ENCODE measurements at places on chromosomes 1 and 21.

GRCh38 chr1:180239145-180240096 lies 9.4 kb downstream of the LHX4 start:
- no peak for DNase-seq

GRCh38 chr1:107843989-107844388 lies 121.0 kb downstream of the VAV3 start:
- DNase-seq, result no peak

GRCh38 chr1:34828611-34829010 lies 30.9 kb downstream of the SMIM12 start:
- no peak for DNase-seq

GRCh38 chr1:25042331-25043227 lies 112.5 kb upstream of the RUNX3 start:
- no peak for DNase-seq

DNA sequence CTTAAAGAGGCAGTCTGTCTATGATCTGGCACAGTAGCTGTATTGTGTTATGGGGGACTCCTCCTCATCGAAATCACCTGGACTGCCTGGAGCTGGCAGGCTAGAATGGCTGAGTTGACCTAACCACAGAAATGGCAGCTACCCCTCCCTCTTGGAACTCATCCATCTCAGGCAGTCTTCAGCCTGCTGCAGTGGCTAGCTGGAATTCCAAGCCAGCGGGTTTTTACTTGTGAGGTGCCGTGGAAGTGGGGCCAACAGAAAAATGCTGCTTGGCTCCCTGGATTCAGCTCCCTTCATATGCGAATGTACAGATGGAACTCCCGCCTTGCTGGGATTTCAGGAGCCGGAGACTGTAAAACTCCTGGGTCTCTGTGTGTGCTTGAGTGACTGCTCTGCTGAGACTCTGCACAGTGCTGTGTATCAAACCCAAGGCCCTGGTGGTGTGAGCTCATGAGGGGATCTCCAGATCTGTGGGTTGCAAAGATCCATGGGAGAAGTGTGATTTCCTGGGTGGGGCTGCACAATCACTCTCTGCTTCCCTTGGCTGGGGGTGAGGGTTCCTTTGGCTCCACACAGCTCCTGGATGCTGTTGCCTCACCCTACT lies 316.9 kb downstream of the CTH start:
- DNase-seq, result no peak

- DNase-seq, result peak; percentile 25
These were observed 7.9 kb downstream of the CSTB start for GRCh38 chr21:43767984-43768867.

- DNase-seq, result no peak
These were observed 8.5 kb upstream of the CPT2 start for GRCh38 chr1:53188099-53188498.

DNA sequence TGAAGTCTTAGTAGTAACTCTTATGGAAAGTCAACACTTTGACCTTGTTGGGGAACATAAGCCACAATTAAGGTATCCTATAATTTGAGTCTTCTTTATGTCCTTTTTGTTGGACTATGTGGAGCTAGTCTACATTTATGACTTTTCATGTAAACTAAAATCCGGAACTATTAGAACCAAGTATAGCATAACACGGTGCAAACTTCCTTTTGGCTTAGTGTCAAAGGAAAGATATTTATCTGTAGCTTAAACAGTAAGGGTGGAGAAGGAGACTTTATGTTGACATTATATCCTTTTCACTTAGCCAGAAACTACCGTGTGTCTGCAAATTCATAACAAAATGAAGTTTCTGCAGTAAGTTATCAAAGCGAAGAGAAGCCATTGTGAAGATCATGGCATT lies 7.3 kb downstream of the UAP1 start:
- no peak for DNase-seq

GRCh38 chr1:12114340-12114683 lies 51.2 kb downstream of the TNFRSF8 start:
- no peak for DNase-seq

DNA sequence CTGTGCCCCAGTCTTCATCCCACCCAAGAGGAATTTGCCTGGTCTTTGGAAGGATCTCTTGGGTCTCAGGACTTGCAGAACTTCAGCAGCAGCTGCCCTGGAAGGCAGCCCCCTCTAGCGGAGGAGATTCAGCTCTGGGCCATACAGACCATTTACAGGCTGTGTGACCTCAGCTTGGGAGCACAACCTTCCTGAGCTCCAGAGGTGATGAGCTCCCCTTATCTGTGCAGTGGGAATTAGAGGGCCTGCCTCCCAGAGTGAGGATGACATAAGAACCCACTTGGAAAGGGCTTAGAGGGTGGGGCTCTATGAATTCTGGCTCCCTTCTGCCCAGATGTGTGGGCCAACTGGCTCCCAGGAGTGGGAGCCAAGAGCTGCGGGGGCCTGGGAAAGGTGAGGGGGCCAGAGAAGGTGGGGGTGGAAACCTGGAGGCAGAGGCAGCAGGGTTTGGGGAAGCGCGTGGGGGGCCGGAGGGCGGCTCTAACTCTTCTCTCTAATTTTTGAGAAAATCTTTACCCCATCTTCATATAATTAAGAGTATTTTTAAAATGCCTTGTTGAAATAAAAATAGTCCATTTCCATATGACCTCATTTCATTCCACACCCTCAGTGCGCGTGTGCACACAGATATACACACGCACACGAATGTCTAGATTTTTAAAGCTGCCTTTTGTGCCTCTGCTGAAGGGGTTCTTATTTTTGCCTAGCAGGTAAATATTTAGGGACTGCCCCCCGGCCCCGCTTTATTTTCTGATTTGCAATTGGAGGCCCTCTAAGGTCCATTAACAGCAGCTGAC lies 21.5 kb downstream of the EPHB2 start:
- no peak for DNase-seq

GRCh38 chr1:174786760-174787159 lies 213.0 kb upstream of the CACYBP start:
- no peak for DNase-seq

- DNase-seq, result no peak
These were observed 73.8 kb downstream of the UMODL1 start for GRCh38 chr21:42144679-42145568.

DNA sequence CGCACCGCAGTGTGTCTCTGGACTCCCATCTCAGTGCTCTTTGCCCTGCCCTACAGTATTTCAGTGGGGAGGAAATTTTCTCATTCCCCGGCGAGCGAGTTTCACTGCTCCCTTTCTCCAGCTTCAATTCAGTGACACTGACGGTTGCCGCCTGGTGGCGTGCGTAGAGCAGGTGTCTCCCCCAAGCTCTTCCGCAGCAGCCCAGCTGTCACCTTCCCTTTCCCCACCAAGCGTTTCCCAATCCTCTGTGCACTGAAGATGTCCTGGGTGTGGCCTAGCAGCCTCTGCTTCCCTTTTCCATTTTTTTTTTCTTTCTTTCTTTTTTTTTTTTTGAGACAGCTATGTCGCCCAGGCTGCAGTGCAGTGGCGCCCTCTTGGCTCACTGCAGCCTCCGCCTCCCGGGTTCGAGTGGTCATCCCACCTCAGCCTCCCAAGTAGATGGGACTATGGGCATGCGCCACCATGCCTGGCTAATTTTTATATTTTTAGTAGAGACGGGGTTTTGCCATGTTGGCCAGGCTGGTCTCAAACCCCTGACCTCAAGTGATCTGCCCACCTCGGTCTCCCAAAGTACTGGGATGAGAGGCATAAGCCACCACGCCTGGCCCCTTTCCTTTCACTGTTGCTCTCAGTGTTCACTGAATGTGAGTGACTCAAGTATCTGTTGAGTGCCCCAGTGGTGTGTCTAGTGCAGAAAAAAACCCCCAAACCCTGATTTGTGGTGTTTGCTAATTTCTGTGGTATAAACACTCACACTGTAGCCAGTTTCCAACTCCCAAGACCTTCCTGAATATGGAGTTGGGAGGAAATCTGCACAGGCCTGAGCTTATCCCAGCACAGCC lies 30.1 kb downstream of the TNFRSF1B start:
- no peak for DNase-seq

- DNase-seq, result no peak
These were observed 183.9 kb downstream of the TOMM20 start for GRCh38 chr1:234944439-234945344.

- DNase-seq, result no peak
These were observed 38.1 kb downstream of the TMED5 start for GRCh38 chr1:93142161-93142560.

- DNase-seq, result no peak
These were observed at the start of gene TFAP2E for GRCh38 chr1:35573198-35574124. TFAP2E (plus strand) TSS chr1:35573314; CDS start chr1:35573578, 264 bp downstream.

DNA sequence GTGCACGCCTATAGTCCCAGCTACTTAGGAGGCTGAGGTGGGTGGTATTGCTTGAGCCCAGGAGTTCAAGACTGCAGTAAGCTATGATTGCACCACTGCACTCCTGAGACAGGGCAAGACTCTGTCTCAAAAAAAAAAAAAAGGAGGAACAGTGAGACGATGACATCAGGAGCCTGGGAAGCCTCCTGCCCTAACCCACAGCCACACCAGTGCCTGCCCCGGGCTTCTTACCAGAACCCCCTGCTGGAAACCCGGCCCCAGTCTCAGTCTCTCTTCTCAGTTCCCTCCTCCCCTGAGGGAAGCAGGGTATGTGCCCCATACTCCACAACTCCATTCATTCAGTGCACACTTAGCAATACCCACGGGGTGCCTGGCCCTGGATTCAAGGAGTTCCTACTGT lies 9.1 kb downstream of the COL8A2 start:
- no peak for DNase-seq

DNA sequence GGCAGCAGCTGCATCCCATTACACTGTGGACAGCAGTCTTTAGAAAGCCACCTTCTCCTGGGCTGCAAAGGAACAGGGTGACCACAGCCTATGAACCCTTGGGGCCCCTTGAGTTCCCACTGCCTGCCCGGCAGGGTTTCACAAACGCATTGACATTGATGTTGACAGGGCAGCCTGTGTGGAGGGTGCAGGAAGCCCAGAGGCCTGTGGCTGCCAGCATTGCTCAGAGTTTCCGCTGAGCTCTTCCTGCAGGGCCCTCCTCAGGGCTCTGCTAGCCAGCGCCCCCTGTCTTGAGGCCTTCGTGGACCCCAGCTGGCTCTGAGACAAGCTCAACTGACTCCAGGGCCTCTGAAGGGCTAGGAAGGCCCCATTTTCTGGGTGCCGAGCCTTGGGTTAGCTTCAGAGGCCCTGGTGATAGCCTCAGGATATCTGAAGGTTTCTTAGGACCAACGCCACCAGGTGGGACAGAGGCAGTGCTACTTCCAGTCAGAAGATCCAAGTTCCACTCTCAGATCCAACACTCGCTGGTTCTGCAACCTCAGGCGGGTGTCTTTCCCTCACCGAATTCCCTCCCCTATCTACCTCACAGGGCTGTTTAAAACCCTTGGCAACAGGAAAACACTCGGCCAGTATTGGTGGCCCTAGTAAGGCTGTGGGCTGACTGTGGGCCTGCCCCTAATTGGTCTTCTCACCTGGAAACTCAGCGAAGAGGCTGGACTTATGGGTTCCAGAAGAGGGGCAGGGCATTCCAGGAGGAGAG lies 27.2 kb upstream of the EPS8L3 start:
- no peak for DNase-seq

- no peak for DNase-seq
These were observed 34.8 kb upstream of the ADARB1 start for GRCh38 chr21:45039317-45040156.

- no peak for DNase-seq
These were observed 26.0 kb downstream of the RCOR3 start for GRCh38 chr1:211285196-211285595.

- DNase-seq, result no peak
These were observed 14.7 kb downstream of the PTAFR start for GRCh38 chr1:28161751-28162150.

GRCh38 chr1:54944610-54945392 lies 35.6 kb upstream of the TMEM61 start:
- DNase-seq, result peak; percentile 47

DNA sequence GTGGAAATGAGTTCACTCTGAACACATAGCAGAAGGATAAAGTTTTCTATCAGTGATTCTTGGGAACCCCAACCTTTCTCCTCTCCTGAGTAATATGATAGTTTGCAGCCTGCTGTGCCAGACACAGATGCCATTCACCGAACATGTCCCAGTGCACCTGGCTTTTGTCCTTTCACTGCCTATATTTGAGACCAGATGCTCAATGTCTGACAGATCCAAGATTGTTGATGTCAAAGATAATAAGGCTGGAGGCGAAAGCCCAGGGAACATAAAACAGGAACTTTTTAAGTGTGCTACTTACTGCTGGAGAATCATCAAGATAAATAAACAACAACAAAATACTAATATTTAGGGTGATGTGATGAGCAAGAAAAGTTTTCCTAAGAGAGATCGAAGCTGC lies 139.3 kb downstream of the TIAM1 start:
- DNase-seq, result no peak

DNA sequence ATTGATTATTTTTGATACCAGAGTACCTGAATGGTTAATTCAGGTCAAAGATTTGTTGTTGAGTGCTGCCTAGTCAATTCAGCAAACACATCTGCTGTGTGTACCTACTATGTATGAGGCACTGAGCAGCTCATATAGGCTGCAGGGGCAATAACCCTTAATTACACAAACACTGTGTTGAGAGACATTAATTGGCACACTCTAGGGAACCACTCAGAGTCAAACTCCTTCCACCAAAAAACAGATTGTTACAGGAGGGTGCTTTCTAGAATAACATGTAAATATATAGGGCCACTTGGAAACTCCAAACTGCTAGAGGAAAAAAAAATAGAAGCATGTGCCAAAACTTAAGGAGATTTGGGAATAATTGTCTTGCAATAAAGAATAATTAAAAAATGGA lies 31.3 kb downstream of the UBE2U start:
- DNase-seq, result no peak

DNA sequence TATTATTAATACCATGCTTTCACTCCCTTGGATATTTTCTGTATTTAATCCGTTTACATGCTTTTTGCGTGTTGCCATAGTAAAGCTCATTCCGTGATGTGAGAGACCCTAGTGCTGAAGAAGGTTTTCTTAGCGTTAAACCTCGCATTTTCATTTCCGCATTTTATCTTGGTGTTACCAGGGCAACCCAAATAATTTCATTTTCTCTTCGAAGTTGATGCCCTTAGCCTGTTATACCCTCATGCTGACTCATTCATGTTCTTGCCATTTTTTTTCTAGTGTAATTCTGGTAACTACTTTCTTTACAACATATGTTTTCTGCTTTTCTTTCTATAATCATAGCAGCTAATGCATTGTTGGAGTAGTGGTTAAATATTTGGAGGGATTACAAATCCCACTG lies 37.2 kb downstream of the LRRC8C start:
- DNase-seq, result no peak
